CD4-positive, alpha-beta T cell (primary cell): ENCODE measurements at places on chromosomes 3 and 15. TPM values are rescaled to one million over a fixed set of nuclear protein-coding genes. Genes with fewer than 3 reads are reported as not detected.

- H3K27me3 ChIP-seq, result no peaks in the 10 kb centered on the region
- H3K27ac ChIP-seq, result no peak overlapping the region
- no peaks in the 10 kb centered on the region for H3K4me1 ChIP-seq
- H3K4me3 ChIP-seq, result no peak overlapping the region
These were observed 54.4 kb downstream of the LARS2 start for GRCh38 chr3:45442679-45443253.

The SMAD6 gene
- total RNA-seq, result 0.59 TPM

The TPRG1 gene
- 2.1 TPM for total RNA-seq

The KBTBD12 gene
- not detected for total RNA-seq

DNA sequence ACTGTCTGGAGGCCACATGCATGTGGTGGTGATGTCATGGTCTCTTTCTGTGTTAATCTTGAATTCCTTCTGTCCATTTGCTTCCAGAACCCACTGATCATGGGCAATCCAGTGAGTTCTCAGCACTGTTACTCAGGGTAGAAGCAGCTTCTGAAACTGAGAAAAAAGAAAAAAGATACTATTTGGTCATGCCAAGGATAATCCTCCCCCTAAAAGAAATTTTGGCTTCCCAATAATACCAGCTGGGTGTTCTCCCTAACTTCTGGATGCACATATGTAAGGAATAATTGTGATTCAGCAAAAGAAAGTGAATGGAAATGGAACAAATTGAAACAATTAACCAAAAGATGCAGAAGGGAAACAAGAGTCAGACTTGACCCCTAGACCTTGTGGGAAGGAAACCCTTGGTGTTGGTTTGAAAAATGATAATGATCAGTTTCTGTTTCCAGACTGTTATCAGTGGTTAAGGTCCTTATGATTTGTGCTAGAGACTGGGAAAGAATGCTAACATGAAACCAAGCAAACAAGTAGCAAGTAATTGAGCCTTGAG lies 92.3 kb downstream of the RBMS3 start:
- H3K4me3 ChIP-seq, result no peak overlapping the region
- H3K36me3 ChIP-seq, result no peaks in the 10 kb centered on the region
- no peaks in the 10 kb centered on the region for H3K27me3 ChIP-seq
- no peaks in the 10 kb centered on the region for H3K4me1 ChIP-seq
- no peak overlapping the region for H3K27ac ChIP-seq
- DNase-seq, result no peak

The RBPMS2 gene
- total RNA-seq, result not detected

DNA sequence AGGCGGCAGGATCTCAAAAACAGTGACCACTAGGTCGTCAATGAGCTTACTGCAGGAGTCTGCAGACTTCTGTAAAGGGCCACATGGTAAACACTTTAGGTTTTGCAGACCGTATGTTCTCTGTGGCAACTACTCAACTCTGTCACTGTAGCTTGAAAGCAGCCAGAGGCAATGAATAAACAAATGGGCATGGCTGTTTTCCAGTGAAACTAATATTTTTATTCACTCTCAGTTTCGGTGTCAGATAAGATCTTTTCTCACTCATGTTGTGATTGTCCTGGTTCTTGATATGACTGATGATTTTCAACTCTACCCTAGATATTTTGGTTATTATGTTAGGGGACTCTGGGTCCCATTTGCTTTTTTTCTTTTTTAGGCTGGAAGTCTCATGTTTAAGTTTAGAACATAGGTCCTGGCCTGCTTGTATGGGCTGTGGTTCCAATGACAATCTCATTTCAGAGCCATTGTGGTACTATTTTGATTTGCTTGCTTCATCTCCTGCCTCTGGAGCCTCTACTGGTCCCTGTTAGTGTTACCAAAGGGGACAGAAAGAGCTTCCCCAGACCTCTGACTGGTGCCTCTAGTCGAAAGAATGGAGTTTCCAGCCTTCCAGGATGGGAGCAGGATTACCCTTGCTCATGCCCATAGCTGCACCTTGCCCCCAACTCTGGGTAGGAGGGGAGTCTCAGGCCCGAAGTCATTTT lies 222.0 kb downstream of the STT3B start:
- no peaks in the 10 kb centered on the region for H3K36me3 ChIP-seq
- H3K4me3 ChIP-seq, result no peak overlapping the region
- H3K4me1 ChIP-seq, result peaks cover 4% of the 10 kb centered on the region
- H3K27ac ChIP-seq, result no peak overlapping the region
- no peaks in the 10 kb centered on the region for H3K27me3 ChIP-seq
